ENCODE measurements at places on chromosomes 5 and 9.

GRCh38 chr5:153558957-153559356 is 68.5 kb downstream of the GRIA1 start:
- DNase-seq, result no peak

DNA sequence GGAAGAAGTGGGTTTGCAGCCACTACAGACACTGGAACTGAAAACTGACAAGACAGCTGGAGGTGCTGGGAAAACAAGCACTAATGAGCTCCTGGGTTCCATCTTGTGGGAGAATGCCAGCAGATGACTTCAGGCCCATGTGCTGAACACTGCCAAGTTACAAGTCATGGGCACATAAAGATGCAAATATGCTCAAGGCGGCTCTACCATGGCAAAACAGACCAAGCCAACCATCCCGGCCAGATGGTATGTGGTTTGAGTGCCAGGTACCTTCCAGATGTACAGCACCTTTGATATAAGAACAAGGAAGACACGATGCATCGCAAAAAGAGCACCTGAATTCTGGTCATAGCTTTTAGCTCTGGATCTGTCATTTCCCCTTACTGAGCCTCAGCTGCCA is 19.9 kb downstream of the TNFSF8 start:
- no peak for DNase-seq

DNA sequence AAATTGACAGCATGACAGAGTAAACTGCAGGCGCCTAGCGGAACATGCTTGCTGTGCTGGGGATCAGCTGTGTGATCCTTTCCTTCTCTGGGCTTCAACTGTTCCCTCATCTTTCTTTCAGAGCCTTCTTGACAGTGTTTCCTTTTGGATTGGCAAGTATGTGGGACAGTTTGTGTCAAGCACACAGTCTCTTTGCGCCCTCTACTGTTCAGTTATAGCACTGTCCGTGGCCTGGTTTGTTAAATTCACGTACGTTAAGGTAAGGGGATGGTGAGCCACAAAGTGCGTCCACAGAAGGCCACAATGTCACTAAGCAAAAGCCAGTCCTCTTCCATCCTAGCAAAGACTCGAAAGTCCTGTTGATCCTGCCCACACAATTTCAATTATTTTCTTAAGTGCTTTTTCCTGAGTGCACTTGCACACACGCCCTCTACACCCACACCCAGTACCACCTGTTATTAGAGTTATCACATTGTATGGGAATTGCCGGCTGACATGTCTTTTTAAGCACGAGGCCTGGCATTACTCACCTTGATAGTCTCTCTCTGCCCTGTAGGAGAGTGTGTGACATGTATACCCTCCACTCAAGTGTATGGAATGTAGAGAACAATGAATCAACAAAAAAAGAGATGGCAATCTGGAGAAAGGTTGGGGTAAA is 22.5 kb upstream of the PTPN3 start:
- no peak for DNase-seq

- no peak for DNase-seq
Observed at GRCh38 chr9:7811677-7812076, 12.1 kb upstream of the DMAC1 start.

- DNase-seq, result no peak
Observed at GRCh38 chr9:103361906-103362305, 366.8 kb downstream of the CYLC2 start.

GRCh38 chr9:79040671-79041070 is 531.1 kb upstream of the TLE4 start:
- no peak for DNase-seq

DNA sequence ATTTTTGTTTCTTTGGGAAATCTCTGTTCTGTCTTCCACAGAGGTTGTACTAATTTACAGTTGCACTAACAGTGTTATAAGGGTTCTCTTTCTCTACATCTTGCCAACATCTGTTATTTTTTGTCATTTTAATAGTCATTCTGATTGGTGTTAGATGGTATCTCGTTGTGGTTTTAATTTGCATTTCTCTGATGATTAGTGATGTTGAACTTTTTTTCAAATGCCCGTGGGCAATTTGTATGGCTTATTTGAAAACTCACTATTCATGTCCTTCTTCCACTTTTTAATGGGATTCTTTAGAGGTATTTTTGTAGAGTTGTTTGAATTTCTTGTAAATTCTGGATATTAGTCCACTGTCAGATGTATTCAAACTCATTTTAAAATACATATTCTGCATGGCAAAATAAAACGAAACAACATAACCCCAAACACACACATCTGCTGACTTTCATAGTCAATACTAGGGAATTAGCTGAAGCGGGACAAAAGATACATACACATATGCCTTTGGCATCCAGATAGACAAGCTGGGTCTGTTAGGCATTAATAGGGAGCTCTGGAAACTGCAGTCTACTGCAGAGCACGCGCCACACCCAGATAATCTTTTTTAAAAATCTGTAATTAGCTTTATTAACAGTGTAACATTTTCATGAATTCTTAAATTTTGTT is 5.8 kb upstream of the SPATA31C2 start:
- no peak for DNase-seq

- DNase-seq, result no peak
Observed at GRCh38 chr9:35547889-35548418, 57.1 kb upstream of the TESK1 start.

GRCh38 chr5:168097876-168098653 is 193.4 kb upstream of the WWC1 start:
- DNase-seq, result no peak

DNA sequence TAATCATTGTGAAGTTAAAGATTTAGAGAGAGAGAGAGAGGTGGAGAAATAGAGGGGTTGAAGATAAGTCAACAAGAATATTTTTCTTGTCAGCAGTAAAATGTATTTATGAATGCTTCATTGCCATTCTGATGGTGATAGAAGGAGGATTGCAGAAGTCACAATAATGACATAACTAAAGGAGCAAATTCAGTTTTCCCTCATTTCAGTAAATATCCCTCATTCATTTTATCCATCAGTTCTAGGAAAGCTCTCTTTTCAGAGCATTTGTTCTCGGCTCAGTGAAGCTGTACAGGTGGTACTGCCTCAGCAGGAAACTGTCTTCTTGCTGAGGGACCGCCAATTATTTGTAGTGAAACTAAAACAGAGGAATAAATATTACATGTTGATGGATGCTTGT is 681.4 kb downstream of the CETN3 start:
- DNase-seq, result no peak

DNA sequence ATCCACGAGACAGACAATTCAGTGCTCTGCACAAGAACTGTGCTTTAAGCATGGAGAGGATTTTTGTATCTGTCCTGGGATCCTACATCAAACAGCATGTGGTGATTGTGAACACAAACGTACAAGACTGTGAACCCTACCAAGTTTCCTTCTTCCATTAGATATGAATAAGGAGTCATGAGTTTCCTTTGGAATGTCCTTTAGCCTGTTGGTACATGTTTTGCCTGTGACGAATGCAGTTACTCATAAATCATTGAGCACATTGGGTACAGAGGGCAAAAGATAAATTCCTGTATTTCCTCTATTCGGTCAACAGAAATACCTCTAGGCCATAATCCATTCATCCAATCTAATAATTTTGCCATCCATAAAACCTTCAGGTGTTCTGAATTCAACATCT is 61.5 kb downstream of the FXN start:
- DNase-seq, result no peak

GRCh38 chr9:130996676-130997394 is 12.1 kb upstream of the LAMC3 start:
- DNase-seq, result no peak

GRCh38 chr5:34571677-34572041 is 84.5 kb upstream of the RAI14 start:
- DNase-seq, result no peak

DNA sequence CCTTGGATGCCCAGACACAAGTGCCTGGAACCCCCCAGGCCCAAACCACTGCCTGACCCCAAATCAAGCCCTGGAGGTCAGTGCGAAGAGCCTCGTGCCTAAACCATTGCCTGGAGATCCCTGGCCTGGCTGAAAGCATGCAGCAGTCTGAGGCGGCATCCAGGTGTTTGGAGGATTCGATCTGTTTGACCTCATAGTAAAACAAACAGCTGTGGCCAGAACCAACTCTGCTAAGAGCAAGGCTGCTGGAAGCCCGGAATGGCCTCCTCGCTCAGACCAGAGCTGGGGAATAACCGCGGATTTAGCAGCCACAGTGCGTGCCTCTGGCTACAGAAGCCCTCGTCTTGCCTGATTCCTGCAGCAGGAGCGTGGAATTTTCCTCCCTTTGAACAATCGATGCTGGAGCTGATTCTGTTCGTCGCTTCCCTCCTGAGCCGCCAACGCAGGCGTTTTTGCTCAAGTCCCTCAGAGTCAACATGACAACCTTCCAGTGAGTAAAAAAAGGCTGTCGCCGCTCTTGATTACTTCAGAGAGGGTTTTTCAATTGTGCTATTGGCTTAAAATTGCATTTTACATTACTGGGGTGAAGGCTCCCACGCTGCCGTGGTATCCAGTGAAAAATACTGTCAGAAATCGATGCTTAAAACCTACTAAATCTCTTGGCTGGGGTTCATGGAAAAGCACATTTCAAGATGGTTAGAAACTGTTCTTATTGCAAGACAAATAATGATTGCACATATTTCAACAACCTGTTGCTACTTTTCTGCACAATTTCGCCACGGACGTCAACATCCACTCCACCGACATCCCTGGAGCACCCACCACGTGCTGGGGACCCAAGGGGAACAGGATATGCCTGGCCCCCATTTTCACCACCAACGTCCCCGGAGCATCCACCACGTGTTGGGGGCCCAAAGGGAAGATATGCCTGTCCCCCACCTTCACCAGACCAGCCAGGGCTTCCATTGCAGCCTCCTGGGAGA is 190.0 kb downstream of the OLFM1 start:
- no peak for DNase-seq

DNA sequence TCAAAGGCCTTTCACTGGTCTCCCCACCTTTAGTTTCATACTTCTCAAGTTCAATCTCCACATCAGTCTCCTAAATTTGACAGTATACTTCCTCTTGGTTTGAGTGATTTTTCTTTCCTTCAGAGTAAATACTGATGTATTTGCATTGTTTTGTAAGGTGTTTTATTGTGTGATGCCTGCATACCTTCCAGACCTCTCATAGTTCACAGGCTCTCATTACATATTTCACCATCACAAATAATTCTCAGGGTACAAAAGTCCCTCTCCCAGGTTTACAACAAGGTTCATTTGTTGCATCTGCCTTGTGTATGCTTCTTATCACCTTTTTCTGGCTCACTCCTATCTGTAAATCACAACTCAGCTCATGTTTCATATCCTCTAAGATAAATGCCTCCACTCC is 22.2 kb upstream of the TUSC1 start:
- no peak for DNase-seq

DNA sequence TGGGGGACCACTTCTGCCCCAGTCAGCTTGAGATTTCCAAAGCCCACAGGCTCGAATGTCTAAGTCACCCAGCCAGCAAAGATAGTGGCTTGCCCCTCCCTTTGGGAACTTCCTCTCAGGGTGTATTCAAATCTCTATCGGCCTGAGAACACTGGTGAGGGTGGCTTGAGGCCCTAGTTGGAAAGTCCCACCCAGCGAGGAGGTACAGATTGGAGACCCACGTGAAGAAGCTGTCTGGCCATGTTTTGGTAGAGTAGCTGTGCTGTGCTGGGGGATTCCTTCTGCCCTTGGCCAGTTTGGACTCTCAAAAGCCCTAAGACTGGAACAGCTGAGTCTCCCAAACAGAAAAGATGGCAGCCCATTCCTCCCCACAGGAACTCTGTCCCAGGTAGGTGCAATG is 172.7 kb upstream of the RIOK2 start:
- no peak for DNase-seq

GRCh38 chr5:9231842-9232241 is 314.0 kb downstream of the SEMA5A start:
- DNase-seq, result no peak

DNA sequence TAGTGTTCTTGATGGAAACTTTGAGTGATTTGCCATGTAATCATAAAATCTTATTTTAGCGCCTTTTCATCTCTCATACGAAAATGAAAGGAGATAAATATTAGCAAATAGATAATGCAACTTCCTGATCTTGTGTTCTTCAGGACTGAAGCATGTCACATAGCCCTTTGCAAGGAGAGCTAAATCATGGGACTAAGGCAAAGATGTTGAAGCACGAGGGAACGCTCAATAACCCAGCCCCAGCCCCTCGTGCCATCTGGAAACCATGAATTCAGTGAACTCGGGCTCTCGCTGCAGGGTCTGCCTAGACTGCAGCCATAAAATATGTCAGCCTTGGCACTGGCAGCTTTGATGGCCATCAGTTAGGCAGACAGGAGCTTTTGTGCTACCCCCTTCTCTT is 58.2 kb downstream of the F2RL2 start:
- no peak for DNase-seq

DNA sequence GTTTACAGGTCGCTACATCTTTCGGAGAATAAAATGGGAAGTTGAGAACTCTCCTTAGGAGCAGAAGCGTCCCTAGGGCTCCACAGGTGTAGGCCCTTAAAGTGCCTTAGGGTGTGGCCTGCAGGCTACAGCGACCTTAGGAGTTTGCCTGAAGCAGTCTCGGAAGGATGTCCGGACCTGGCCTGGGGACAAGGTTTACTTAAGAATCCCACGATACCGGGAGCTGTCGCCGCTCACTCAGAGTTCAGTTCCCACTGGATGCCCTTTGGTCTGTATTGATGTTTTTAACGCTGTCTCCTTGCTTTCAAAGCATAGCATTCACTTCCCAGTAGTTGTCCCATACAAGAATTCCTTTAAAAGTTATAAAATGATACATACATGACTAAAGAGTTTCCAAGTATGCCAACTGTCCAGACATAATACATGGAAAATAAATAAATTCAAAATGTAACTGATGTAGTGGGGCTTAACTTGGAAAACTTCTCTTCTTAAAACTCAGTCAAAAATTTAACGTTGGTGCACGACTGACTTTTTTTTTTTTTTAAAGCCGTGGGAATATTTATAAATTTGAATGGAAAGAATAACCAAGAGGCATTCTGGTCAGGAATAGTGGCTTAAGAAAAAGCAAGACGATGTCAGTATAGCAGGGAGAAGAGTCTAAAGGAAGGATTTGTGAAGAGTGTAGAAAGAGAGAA is 848 bp downstream of the RAD50 start:
- peak; percentile 12 for DNase-seq

DNA sequence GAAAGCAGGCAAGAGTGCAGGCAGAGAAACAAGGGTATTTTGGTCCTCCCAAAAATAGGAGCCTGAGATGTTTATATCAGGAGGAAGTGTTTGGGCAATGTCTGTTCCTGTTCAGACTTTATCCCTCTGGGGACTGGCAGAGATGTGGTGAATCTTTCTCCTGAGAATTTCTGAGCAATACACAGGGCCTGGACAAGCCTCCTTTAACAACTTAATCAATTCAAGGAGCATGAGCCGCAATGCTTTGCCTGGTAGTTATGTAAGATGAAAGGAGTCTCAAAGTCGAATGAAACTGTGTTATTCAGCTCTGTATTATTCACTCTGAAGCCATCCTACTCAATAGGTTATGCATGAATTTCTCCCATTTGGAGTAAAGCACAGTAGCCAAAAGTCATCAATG is 365.6 kb downstream of the MAN2A1 start:
- DNase-seq, result no peak

- DNase-seq, result no peak
Observed at GRCh38 chr9:72188232-72188631, 39.0 kb downstream of the GDA start.

- DNase-seq, result no peak
Observed at GRCh38 chr9:265209-265870, 50.7 kb downstream of the DOCK8 start.

- DNase-seq, result no peak
Observed at GRCh38 chr9:76135902-76136301, 245.4 kb downstream of the PCSK5 start.
